Right lobe of liver (tissue), 6 donors: ENCODE measurements at places on chromosomes 12 and 14.
A peak's percentile ranks its signal among the peaks of the same experiment; 100 is the strongest.

GRCh38 chr12:87152075-87152474, 877.1 kb downstream of the C12orf50 start:
- no peak for DNase-seq

DNA sequence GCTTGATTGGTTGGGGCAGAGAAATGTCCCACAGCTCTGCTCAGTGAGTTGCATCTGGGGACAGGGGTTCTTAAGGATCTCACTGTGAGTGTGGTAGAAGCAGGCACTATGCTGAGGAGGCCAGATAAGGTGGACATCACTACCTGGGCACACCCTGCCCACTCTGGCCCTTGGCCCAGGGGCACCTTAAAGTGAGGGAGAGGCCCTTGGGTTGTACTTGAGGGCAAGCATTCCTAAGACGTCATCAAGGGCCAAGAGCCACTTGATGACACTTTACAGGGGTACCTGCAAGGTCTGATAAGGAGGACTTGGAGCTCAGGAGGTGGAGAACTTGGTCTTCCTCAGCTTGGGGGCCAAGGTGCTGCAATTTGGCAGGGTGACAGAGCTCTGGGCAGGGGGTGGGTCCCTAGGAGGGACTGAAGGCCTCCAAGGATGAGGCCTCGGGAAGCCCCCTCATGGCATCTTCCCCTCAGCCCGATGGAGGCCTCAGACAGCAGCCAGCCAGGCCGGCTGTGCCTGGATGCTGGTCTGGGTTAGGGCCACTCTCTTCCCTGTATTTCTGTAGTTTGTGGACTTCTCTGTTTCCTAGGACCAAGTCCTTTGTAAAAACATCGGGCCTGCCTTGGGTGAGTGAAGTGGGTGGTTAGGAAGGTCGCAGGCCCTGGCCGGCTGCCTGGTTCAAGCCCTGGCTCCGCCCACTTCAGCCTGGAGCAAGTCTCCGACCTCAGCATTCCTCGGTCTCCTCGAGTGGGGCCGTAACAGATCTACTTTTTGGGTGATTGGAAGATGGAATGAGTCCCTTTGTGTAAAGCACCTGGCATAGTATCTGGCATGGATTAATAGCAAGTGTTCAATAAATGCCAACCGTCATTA, 24.8 kb downstream of the GPR68 start:
- no peak for DNase-seq

- DNase-seq: no peak
Measured at GRCh38 chr12:39161465-39162085, 256.2 kb upstream of the CPNE8 start.

DNA sequence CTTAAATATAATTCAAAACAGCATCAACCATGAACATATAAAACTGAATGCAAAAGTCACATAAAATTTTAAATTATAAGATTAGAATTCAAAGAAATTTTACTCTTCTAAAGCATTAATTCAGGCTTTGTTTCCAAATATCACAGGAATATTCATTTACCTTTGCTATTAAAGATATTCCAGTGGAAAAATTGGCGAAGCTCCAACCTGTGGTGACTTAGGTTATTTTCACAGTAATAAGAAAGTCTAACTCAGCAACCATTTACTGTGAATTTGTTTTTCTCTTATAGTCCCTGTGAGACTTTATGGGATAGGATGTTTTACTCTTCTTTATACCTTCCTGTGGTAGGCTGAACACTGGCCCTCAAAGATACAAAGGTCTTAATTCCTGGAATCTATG, 3.2 kb downstream of the WDR89 start:
- DNase-seq: no peak

- no peak for DNase-seq
Measured at GRCh38 chr12:24584032-24584675, 364.7 kb downstream of the BCAT1 start.

- DNase-seq: no peak
Measured at GRCh38 chr14:78997811-78998210, 827.6 kb downstream of the NRXN3 start.

DNA sequence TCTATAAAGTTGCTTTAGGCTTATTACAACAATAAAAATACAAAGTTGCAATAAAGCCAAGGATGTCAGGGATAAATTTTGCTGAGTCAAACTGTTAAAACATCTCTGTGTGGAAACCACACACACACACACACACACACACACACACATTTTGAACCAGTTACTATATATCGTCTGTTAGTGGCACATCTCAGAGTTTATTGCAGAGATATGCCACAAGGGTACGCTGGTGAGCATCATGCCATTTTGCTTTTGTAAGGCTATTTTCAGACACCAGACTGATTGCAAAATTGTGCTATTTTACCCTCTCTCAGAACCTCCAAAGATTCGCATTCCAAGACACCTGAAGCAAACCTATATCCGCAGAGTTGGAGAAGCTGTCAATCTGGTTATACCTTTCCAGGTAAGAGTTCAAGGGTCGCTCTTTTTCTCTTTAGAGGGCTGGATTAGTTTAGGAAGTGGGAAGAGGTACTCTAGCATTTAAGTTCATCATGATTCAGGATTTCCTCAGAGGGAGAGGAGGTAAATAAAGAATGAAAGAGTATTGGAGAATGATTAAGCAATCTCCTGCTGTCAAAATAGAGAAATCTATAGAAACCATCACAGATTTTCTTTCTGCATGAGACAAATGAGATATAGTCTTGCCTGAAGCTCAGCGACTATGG, 27.3 kb upstream of the CHPT1 start:
- DNase-seq: no peak

DNA sequence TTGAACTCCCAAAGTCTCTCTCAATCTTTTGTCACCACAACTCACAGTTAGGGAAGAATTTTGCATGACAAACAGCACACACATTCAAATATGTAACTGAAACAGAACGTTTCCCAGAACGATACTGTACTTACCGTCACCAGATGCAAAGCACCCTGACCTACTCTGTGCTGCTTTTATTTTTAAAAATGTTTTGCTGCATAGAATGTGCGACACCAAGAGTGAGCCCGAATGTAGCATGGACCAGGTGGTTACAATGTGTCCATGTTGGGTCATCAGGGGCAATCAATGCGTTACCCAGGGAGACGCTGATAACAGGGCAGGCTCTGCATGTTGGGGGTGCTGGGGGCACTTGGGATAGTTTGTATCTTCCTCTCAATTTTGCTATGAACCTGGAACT, 14.6 kb upstream of the EIF5 start:
- DNase-seq: no peak

- DNase-seq: peak; percentile 87
Measured at GRCh38 chr12:53659011-53659551, 16.8 kb downstream of the ATP5MC2 start.
